Fibroblast of lung (primary cell): ENCODE measurements at places on chromosomes 4 and X. TPM values are rescaled to one million over a fixed set of nuclear protein-coding genes. Genes with fewer than 3 reads are reported as not detected.

GSX2 gene
- 0.33 TPM in 1 of 2 replicates, not detected in the other for total RNA-seq

SLC6A14 gene
- total RNA-seq, result not detected in 2 replicates

ASB12 gene
- not detected in 2 replicates for total RNA-seq

DSPP gene
- not detected in 2 replicates for total RNA-seq

MND1 gene
- 1.0 and 5.8 TPM in 2 replicates for total RNA-seq

EMCN gene
- under 0.01 TPM in 1 of 2 replicates, not detected in the other for total RNA-seq

GC gene
- not detected in 2 replicates for total RNA-seq

GPC3 gene
- total RNA-seq, result 7.1 and 45.5 TPM in 2 replicates

POF1B gene
- total RNA-seq, result not detected in 2 replicates

UCP1 gene
- total RNA-seq, result not detected in 2 replicates

CPE gene
- 51.7 and 63.2 TPM in 2 replicates for total RNA-seq

ZXDB gene
- 5.1 and 8.9 TPM in 2 replicates for total RNA-seq
